Kidney epithelial cell (primary cell): ENCODE measurements at places on chromosomes 2 and 18. TPM values are rescaled to one million over a fixed set of nuclear protein-coding genes. Genes with fewer than 3 reads are reported as not detected.

The SERPINB10 gene
- not detected in 2 replicates for total RNA-seq

The IL36A gene
- not detected in 2 replicates for total RNA-seq

The COLEC12 gene
- total RNA-seq: 1.2 and 1.8 TPM in 2 replicates

The RAB27B gene
- total RNA-seq: 0.96 and 1.6 TPM in 2 replicates

The FECH gene
- 52.9 and 58.3 TPM in 2 replicates for total RNA-seq

The RAPGEF4 gene
- 0.71 and 1.0 TPM in 2 replicates for total RNA-seq

The LYG2 gene
- total RNA-seq: not detected in 2 replicates

The LHCGR gene
- total RNA-seq: not detected in 2 replicates

The EGR4 gene
- total RNA-seq: not detected in 2 replicates

The GPR45 gene
- not detected in 2 replicates for total RNA-seq

The REG3G gene
- total RNA-seq: not detected in 2 replicates

The LOXHD1 gene
- 0.08 and 0.14 TPM in 2 replicates for total RNA-seq

The DSEL gene
- total RNA-seq: 7.1 TPM in 2 replicates

The ANKRD30BL gene
- total RNA-seq: 0.14 TPM in 1 of 2 replicates, not detected in the other

The MTIF2 gene
- total RNA-seq: 34.8 and 39.9 TPM in 2 replicates

The GCC2 gene
- 24.7 and 25.3 TPM in 2 replicates for total RNA-seq

The SATB2 gene
- total RNA-seq: 5.3 and 5.5 TPM in 2 replicates
